ENCODE measurements at places on chromosomes 1 and 21.
A peak's percentile ranks its signal among the peaks of the same experiment; 100 is the strongest.

DNA sequence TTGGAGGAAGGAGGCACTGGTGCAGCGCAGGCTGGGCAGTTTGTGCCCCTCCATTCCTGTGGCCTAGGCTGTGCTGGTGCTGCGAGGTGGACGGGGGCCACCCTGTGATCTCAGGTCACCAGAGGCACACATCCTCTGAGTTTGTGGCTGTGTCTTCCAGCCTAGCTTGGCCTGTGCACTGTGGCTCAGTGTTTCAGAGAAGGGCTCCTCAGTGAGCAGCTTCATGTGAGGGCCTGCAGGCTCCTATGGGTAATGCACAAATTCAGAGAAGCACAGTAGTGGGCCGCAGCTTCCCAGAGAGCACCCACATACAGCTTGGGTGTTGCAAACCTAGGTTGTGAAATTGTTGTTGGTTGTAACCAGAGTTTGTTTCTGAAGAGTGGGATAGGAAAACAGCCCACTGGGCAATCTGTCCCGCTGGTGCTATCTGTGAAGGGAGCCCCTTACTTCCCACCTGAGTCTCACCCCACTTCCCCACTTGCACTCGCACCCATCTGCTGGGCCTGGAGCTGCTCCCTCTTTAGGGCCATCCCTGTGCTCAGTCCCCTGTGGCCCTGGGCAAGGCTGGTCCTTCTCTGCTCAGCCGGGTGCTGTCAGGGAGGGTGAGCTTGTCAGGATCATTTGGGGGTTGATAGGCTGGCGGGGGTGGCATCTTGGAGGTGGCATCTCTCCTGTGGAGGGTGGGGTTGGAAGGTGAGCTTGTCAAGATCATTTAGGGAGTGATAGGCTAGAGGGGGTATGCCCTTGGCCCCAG lies 30.2 kb downstream of the SNAP47 start:
- no peak for DNase-seq

GRCh38 chr1:31099293-31100032 lies 33.9 kb upstream of the PUM1 start:
- no peak for DNase-seq

- DNase-seq = peak; percentile 6
Measured at GRCh38 chr1:43936431-43937151, 3.0 kb downstream of the ARTN start.

- DNase-seq = no peak
Measured at GRCh38 chr1:46822248-46822826, 23.5 kb downstream of the CYP4B1 start.

GRCh38 chr1:3956527-3957170 lies 56.6 kb upstream of the C1orf174 start:
- DNase-seq = no peak

DNA sequence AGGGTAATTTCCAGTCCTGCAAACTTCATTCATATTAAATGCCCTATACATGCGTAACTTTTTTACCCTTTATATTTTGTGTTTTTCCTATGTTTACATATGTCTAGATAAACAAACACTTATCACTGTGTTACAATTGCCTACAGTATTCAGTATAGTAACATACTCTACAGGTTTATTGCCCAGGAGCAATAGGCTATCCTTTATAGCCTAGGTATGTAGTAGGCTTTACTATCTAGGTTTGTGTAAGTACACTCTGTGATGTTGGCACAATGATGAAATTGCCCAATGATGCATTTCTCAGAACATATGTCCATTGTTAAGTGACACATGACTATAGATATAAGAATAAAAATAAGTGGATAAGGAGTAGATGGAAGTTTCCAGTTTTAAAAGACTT lies 345.5 kb upstream of the C1orf87 start:
- DNase-seq = no peak

GRCh38 chr1:2840036-2840809 lies 38.7 kb upstream of the TTC34 start:
- no peak for DNase-seq

- DNase-seq = no peak
Measured at GRCh38 chr1:158333405-158334155, 2.2 kb upstream of the CD1B start.

- no peak for DNase-seq
Measured at GRCh38 chr1:198641501-198641900, 2.7 kb downstream of the PTPRC start.

DNA sequence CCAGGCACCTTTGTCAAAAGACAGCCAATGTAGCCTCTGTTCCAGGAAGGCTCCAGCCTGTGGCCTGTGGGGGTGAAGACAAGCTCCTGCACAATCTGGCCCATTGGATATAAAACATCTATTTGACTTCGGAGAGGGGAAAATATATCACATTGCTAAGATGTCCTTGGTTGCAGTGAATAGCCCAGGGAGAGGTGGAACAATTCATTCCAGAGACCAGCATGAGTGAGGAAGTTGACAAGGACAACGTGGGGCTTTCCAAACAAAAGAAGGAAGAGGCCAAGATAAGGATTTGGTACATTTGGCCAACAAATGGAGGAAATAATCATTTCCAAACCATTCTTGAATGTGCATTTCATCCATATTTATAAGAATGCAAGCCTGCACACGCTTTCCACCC lies 187.0 kb downstream of the ETS2 start:
- DNase-seq = no peak

DNA sequence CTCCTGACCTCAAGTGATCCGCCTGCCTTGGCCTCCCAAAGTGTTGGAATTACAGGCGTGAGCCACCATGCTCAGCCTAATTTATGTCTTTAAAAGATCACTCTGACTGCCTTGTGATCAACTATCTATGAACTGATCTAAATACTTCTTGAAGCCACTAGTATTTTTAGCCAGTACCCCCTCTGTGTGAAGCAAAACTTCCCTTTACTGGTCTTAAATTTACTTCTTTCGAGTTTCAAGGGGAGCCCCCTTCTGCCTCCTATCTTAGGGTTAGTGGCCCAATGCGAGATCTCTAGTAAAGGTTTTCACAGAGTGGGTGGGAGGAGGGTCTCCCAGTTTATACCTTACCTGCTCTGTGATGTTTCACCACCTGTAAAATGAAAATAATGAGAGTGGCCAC lies 66.1 kb upstream of the RPL11 start:
- no peak for DNase-seq

DNA sequence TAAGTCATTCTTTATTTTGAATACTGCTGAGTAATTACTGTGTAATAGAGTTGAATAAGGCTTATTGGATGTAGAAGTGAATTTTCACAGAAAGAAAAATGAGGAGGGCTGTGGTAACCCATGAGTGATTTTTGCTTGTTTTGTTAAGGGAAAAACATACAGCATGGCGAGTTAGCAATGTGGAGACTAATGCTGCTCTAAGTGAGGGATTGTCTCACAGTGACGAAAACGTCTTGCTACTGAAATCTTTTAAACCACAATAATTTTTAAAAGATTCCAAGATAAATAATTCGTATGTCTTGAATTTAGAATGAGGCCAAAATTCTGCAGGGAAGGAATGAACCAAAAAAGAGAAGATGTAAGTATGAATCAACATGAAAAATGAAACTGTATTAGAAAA lies 16.2 kb upstream of the PLA2G4A start:
- DNase-seq = no peak

DNA sequence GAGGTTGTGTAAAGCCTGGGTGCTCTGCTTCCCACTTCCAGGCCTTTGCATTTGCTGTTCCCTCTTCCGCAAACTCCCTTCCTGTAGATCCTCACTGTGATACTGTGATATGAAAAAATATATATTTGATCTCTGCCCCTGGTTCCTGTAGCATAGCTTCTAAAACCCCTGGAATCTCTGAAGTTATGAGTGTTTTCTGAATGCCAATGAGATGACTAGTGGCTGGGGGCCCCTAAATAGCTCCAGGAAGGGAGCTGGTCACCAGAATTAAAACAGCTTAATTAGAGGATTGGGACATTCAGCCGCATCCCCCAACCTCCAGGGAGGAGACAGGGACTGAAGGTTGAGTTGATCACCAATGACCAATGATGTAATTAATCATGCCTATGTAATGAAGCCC lies 21.9 kb downstream of the DUSP10 start:
- DNase-seq = no peak

- no peak for DNase-seq
Measured at GRCh38 chr1:170041423-170042192, 32.9 kb downstream of the KIFAP3 start.

DNA sequence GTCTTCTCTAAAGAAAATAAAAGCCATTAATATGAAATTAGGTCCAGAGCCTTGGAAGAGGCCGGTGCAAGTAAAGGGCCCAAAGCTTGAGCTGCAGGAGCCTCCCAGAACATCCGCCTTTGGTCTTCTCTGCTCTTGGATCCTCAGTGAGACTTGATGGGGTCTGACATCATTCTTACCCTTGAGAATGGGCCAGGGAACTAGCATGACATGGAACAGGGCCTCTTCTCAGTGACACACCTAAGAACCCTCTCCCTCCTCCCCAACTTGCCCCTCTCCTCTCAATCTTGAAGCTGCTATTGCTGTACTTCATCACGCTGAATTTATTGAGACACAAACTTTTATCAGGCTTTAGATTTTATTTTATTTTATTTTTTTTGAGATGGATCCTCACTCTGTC lies 40.3 kb upstream of the SRSF10 start:
- no peak for DNase-seq

DNA sequence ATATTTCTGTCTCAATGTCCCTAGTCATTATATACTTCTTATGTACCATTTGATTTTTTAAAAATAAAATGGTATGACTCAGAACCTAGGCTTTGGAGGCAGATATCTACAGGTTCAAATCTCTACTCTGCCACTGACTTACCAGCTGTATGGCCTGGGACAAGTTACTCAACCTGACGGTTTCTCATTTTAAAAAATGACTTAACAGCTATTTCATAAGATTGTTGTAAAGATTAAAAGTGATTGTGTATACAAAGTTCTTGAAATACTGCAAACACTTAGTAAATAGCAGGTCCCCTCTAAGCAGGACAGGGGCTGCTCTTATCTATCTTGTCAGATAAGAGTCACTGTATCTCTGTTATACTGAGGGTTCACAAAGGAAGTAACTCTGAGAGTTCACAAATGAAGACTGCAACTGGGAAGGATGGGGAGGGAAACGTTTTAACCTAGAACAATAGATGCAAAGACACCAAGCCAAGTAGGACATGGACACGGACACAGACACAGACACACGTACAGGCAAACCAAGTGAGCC lies 2.6 kb downstream of the BCAR3 start:
- DNase-seq = no peak

- DNase-seq = no peak
Measured at GRCh38 chr1:243710467-243710866, 139.6 kb downstream of the AKT3 start.

GRCh38 chr1:184417916-184418315 lies 31.1 kb downstream of the C1orf21 start:
- no peak for DNase-seq

GRCh38 chr1:192552760-192553191 lies 22.8 kb upstream of the RGS1 start:
- no peak for DNase-seq

DNA sequence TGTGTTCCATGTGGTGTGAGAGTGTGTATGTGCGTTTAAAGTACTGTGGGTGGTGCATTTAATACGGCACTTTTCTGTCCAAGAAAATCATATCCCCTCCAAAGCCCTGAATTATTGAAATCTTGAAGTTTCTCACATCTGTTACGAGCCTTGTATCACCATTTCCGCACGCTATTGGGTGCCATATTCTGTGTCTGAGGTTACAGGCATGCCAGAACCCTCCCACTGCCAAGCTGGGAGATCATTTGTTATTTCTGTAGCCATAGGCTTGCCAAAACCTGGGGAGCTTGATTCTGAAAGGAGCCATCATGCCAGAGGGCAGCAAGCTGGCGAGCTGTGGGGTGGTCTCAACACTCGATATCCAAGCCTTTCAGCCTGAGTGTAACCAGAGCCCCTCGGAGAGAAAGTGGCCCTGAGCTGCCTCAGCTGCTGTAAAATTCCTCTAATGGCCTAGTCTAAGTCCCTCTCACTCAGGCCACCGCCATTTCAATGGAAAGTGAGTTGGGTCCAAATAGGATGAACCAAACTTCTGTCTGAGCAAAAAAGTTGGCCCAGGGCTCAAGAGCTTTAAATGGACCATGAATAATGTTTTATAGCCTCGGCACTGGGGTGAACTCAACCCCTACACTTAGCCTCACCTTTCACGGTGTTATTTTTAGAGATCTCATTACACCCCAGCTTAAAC lies 298.4 kb upstream of the DUSP10 start:
- DNase-seq = peak; percentile 47

- peak; percentile 86 for DNase-seq
Measured at GRCh38 chr1:212484701-212485570, 52.2 kb downstream of the NENF start.

DNA sequence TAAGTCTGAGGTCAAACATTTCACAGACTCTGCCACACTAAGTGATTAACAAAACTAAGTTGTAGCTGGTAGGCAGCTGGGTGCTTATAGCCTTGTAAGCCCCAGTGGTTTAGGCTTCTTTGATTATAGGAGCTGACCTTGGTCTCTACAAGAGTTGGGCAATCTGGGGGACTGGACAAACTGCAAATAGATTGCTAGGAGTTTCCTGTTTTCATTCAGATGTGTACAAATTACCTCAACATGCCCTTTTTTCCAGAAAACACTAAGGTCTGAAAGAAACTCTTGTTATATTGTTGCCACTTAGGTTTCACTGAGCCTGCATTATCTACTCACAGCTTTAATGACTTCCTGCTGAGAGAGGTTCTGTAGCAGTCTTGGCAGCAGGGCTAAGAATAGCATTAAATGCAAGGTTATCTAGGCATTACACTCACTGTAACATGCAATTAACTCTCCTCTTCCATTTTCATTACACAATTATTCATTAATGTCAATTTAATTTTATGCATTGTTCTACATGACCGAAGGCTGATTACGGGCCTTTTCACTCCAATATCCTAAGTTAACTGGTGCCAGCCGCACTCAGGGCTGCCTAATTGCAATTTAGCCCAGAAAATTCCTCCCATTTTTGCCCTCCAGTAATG lies 314.0 kb downstream of the LMO4 start:
- DNase-seq = no peak

DNA sequence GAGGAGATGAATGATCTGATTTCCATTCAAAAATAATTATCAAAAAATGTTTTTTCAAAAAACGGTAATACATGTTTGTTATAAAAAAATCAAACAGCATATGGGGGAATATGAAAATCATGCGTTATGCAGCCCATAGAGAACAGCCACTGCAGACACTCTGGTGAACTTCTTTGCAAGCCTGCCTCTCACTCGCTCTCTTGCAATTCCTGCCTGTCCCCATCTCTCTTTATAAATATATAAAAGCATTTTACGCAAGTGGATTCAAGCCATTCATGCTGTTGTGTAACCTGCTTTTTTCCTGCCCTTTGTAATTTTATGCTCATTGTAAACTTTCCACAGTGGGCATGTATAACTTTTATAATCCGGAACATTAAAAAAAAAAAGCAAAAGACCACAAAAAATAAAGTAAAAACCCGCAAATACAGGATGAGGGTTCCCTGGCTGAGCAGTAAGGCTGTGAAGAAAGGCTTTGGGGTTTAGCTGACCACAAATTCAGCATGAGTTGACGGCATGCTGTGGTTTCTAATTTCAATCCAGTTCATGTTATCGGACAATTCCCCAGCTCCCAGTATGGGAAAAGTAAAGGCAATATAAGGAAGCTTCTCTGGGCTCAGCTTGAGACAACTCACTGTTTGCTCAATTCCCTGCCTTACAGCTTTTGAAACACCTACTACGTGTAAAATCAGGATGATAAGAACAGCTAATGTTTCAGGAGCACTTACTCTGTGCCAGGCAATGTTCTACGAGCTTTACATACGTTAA lies 52.8 kb upstream of the ZBTB40 start:
- DNase-seq = peak; percentile 51
